ENCODE measurements at places on chromosomes 12 and 14.

DNA sequence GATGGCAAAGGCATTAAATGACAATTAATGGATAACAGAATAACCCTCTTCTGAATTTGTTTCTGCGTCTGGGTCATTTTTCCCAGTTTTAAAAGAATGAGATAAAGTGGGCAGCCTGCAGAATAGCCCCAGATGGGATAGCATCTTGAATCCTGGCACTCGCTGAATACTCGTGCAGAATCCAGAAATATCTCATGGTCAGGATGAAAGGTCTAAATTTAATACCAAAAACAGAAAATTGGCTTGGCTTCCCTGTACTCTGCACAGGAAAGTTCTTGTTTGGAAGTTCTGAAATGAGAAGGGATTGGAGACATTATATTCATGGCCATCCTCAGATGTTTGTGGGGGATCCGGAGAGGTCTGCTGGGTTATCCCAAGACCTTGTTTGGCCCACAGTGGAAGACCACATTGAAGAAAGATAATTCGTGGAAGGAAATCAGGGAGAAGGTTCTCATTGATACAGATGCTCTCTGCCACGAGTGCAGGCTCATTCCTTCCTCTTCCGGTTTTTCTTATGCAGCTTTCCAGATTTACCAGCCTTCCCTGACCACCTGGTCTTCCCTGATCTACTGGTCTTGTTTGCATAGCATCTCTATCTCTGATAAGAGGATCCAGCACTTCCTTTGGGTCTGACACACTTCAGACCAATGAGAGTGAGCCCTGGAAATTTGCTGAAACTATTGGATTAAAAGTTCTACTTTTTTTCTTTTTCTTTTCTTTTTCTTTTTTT, 6.0 kb upstream of the IFT81 start:
- DNase-seq = no peak

DNA sequence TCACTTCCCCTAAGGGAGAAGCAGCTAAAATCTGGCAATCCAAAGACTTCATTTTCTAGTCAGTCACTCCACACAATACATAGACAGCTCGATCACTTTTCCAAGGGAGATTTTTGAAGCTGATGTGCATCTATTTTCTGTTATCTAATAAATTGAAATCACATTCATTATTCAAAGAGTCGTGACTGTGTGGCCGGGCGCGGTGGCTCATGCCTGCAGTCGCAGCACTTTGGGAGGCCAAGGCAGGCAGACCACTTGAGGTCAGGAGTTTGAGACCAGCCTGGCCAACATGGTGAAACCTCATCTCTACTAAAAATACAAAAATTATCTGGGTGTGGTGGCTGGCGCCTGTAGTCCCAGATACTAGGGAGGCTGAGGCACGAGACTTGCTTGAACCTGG, 27.1 kb upstream of the PTGR2 start:
- DNase-seq = no peak

- DNase-seq = no peak
Measured at GRCh38 chr12:122884860-122885259, 11.1 kb downstream of the VPS37B start.

- DNase-seq = no peak
Measured at GRCh38 chr14:22786685-22787084, 20.2 kb downstream of the OXA1L start.

GRCh38 chr12:116498471-116498870, 60.7 kb upstream of the MAP1LC3B2 start:
- no peak for DNase-seq

DNA sequence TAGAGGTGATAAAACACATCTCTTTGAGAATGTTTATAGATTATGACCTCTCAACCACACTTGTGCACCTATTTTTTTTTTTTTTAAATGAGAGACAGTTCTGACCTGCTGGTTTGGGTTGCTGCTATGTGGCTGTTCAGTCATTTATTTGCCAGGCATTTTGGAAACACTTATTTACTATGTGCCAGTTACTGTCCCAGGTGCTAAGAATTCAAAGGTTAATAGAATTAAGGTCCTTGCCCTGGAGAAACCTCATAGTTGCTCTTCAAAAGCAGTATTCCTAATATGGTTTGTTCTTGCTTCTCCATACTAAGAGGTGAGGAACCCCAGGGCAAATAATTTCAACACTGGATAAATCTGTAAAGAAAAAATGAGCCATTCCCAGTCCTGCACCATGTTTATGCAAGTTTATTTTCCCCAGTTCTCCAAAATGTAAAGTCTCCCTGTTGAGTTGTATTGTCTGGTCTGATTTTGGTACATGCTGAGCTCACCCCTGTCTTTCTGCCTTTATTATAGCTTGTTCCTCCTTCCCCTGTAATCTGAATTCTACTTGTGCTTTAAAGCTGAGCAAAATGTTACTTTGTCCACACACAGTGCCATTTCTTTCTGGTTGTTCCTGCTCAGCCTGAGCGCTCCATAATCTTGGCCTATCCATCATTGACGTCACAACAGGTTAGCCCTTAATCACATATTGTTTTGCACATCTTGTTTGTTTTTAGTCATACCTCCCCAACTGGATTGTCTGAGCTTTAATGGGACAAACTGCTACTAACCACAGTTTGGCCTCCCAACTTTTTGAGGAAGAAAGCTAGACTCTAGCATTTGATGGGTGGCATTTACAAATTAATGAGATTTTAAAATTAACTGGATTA, 56.7 kb downstream of the SRGAP1 start:
- DNase-seq = no peak

DNA sequence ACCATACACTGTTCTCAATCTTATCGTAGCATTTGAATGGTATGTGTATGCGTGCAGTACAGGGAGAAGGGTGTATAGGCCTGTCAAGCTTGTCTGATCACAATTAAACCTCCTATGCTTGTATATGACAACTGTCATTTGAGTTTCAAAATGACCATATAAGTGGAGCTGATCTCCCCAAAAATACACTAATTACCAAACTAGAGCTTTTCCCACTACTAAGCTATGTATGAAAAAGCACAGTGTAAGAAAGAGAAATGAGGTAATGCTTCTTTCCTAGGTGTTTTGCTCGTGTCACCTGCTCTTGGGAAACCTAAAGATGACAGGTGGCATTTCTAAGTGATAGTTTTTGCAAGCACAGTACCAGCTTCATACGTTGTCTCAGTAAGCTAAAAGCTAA, 1.1 kb upstream of the STK38L start:
- DNase-seq = no peak

DNA sequence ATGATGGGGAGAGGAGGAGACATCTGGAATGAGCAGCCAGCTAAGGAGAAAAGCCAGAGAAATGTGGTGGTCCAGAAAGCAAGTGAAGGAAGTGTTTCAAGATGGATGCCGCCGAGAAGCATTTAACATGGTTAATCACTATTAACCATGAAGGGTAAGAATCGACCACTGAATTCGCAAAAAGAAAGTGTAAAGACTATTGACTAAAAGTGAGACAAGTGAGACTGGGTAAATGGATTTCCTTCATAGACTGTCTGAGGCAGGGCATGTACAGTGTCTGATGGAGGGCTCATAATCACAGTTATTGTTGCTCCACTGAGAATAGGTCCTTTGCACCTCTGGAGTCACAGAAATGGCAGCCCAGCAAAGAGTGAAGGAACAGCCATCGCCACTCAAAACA, 25.3 kb upstream of the CLMN start:
- DNase-seq = no peak

DNA sequence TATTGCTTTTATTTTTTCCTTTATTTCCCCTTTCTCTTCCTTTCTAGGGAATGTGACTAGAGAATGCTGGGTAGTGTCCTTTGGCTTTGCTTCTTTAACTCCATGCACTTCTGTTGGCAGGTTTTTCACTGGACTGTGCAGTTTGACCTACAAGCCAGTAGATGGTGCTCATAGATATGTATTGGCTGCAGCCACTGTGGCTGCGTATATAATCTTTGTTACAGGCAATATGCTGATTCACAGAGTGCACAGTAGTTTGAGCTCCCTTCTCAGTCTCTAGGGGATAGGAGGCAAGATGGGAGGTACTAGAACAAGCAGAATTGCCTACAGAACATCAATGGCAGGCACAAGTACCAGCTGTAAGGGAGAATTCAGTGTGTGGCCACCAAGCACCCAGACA, 503.5 kb downstream of the LRFN5 start:
- DNase-seq = no peak

All from H1 (cell line).